ENCODE measurements at places on chromosomes 5 and 9.

DNA sequence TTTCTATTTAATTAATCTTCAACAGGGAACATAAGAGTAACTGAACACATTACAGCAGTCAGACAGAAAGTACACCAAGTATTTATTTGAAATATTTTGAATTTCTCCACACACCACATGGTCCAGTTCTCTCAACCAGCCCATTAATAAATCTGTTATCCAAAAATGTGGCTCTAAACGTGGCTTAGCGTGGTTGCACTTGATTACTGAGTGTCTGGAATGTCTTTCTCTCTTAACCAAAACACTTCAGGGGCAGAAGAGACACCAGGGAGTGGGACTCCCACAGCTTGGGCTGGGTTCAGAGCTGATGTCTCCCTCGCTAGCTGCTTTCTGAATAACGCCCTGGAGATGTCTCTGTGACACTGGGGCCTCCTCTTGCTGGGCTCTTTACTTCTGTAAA lies 52.6 kb upstream of the FANCC start:
- DNase-seq, result peak; percentile 75

DNA sequence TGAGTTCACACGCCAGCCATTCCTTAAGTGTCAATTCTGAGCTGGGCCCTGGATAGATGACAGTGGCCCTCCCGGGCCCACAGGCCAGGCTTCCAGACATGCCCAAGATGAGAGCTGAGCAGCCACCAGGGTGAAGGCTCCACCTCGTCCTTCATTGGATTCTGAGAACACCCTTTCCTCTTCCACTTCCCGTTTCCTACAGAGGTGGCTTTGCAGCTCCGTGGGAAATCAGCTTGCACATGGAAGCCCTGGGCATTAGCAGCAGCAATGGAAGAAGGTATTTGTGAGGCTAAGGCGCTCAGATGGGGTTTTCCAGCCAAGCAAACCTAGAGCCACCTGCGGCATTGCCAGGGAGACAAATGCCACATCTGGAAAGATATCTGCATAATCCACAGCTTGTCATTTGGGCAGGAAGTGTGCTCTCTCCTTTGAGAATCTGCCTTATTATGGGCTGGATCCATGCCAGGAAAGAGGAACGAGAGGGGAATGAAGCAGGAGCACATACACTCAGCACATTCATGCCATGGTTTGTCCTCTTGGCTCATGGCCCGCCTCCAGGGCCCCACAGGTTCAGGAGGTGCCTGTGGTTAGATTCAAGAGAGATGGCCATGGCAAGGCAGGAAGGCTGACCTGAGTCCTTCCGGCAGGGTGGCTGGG lies 34.1 kb downstream of the CFAP77 start:
- no peak for DNase-seq

DNA sequence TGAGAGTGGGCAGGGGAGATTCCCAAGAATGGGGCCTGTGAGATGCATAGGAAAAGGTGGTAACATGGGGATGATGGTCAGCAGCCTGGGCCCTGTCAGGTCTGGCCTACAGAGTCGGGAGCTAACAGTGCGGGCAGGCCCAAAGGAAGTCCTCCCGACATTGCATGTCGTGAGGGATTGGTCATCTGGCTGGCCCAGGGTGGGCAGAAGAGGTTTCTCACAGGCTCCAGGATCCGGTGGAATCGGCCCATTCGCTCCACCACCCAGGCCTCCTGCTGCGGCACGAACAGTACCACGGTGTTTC lies 514 bp downstream of the STOML2 start:
- DNase-seq, result peak; percentile 20

GRCh38 chr5:144469106-144469505 lies 298.4 kb downstream of the KCTD16 start:
- DNase-seq, result no peak

DNA sequence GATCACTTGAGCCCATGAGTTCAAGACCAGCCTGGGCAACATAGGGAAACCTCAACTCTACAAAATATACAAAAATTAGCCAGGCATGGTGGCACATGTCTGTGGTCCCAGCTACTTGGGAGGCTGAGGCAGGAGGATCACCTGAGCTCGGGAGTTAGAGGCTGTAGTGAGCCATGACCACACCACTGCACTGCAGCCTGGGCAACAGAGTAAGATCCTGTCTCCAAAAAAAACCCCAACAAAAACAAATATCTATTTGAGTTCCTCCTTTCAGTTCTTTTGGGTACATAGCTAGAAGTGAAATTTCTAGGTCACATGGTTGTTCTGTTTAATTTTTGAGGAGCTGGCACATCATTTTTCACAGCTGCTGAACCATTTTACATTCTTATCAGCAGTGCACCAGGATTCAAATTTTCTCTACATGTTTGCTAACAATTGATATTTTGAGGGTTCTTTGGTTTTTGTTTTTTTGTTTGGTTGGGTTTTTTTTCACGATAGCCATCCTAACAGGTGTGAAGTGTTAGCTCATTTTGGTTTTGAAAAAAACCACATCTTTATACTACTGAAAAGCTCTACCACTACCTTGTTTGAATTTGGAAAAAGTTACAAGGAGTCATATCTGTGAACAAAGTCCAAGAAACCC lies 176.9 kb upstream of the SLC12A2 start:
- DNase-seq, result no peak

- DNase-seq, result no peak
Observed at GRCh38 chr5:150514708-150515211, 6.8 kb downstream of the NDST1 start.

DNA sequence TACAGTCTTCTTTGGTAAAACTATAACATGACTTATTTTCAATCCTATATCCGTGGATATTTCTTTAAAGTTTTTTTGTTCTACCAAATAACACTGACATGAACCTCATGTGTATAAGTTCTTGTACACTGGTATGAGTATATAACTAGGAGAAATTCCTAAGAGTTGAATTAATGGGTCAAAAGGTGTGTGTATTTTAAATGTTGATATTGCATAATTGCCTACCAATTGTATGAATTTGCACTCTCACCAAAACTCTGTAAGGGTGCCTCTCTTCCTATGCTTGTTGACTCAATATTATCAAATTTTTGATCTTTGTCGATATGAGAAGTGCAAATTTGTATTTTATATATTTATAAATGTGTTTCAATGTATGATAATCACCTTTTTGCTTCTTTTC lies 22.9 kb upstream of the CCL21 start:
- no peak for DNase-seq

- DNase-seq, result no peak
Observed at GRCh38 chr5:2219149-2219776, 336.5 kb upstream of the IRX4 start.

GRCh38 chr5:161105525-161105924 lies 253.5 kb upstream of the ATP10B start:
- peak; percentile 67 for DNase-seq

- DNase-seq, result no peak
Observed at GRCh38 chr9:89410022-89410421, 87.9 kb downstream of the SEMA4D start.

- DNase-seq, result no peak
Observed at GRCh38 chr5:72508241-72509170, 1.3 kb upstream of the ZNF366 start.

GRCh38 chr9:4854265-4854590 lies 61.5 kb downstream of the RCL1 start:
- no peak for DNase-seq

DNA sequence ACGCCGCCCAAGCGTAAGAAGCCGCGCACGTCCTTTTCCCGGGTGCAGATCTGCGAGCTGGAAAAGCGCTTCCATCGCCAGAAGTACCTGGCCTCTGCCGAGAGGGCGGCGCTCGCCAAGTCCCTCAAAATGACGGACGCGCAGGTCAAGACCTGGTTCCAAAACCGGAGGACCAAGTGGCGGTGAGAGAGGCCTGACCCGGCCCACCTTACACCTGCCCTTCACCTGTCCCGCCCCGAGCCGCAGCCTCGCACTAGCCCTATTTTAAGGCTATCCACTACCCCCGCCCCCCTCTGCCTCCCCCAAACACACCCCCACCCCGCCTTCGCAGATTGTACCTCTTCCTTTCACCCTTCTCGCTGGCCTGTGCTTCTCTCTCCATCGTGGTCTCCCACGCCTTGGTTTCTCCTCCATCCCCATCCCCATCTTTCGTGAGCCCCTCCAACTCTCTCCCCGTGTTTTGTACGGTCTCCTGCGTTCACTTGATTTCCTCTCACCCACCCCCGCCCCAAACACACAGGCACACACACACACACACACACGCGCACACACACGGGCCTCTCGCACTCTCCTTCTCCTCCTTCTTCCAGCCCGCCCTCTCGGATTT lies 1.3 kb downstream of the TLX3 start:
- no peak for DNase-seq

DNA sequence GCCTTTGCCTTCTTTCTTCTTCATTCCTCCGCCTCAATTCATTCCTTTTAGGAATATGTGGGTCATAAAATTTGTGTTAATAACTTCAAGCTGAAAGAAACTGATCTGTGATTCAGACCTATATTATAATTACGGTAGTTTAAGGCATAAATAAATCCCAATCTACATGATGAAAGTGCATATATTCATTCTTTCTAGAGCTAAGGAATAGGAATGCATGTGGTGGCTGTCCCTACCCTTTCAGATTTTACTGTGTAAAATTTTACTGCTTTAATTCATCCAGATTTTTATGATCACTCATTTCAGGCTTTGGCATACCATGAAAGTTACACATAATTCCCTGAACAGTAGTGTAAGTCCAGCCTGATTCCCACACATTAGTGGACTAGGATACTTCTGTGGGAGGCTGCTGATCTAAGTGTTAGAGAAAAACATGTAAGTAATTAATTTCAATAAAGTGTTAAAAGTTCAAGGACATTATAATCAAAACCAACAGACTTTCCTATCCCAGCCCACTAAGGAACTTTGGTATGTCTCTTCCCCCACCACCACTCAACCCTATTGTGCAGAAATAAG lies 83.1 kb downstream of the HINT1 start:
- peak; percentile 6 for DNase-seq

DNA sequence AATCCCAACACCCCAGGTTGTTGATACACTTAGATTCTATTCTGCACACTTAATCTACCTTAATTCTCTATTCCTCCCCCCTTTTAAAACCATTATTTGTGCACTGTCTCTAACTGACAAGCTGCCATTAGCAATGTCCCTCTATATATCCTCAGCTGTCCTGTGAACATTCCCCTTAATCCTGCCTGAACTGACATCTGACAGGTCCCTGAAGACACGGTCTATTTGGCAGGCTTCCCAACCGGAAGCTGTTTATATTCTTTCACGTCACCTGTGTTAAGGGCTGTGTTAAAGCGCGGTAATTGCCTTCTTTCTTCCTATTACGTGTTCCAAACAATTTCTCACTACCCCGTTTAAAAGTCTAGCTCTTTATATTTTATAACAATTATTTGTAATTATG lies 277.3 kb downstream of the CDH9 start:
- DNase-seq, result no peak

DNA sequence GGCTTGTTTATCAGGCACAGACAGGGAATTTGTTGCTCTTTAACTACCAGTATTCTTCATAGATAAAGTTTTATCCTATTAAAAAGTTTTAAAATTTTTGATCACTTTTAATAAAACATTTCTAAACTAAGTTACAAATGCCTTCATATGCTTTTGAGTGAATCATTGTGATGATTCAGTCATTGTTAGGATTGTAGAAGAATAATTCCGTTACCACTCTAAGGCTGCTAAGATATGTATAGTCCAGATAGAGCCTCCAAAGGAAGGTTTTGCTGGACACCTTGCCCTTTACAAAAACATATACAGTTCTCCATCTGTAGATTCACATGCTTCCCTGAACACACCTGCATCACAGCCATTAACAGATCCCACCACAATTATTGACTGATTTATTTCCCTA lies 233.7 kb downstream of the SPOCK1 start:
- no peak for DNase-seq

DNA sequence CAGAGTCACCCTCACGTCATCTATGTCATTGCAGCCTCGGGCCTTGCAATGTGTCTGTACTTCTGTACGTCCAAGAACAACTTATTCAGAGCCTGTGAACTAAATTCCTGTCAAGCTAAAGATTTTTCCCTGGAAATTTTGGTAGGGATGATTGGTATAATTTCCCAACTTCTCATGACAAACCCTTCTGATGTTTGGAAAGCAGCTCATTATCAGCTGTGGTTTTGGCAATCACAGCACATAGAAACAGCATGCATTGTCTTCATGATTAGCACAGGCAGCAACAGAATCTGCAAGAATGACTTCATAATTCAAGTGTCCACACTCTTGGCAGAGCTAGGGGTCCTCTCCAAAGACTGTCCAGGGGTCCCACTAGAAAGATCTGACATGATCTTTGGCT lies 49.5 kb downstream of the APBA1 start:
- no peak for DNase-seq

- DNase-seq, result no peak
Observed at GRCh38 chr9:89427621-89428221, 70.2 kb downstream of the SEMA4D start.

DNA sequence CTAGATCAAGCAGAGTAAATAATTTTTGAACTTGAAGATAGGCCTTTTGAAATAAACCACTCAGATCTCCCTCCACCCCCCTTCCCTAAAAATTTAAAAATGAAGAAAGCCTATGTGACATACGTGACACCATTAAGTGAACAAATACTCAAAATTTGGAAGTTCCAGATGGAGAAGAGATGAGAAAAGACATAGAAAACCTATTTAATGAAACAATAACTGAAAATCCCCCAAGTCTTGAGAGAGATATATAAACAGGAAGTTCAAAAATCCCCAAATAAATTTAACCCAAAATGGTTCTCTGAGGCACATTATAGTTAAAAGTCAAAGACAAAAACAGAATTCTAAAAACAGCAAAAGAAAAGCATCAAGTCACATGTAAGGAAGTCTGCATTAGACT lies 428.6 kb downstream of the PSAT1 start:
- DNase-seq, result no peak

- no peak for DNase-seq
Observed at GRCh38 chr9:81669041-81669651, 20.2 kb downstream of the TLE1 start.

GRCh38 chr5:55816342-55816741 lies 34.8 kb upstream of the IL31RA start:
- DNase-seq, result peak; percentile 94

DNA sequence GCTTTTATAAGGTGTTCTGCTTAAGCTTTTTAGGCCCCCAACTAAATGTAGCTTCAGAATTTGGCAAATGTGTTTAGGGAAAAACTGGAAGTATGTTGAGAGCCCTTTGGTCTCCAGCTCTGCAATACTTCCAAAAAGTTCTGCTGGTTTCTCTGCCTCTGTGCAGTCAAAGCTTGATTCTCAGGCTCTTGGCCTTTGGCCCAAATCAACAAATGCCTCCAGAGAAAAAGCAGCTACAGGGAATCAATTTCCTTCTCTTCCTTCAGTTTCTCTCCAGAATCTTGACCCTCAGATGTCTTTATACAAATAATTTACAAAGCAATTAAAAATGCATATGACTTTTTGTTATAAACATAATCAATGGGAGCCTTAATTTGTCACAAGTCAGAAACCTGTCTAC lies 235.7 kb downstream of the COMMD10 start:
- no peak for DNase-seq

- DNase-seq, result no peak
Observed at GRCh38 chr9:19788152-19788551, 685 bp downstream of the SLC24A2 start.

GRCh38 chr9:106716820-106717219 lies 146.1 kb upstream of the ZNF462 start:
- DNase-seq, result no peak

- DNase-seq, result no peak
Observed at GRCh38 chr9:126287166-126287866, 39.3 kb upstream of the MVB12B start.

All from fibroblast of villous mesenchyme (primary cell).